Central memory CD4-positive, alpha-beta T cell (primary cell): ENCODE measurements at places on chromosomes 2 and 18.
A peak's percentile ranks its signal among the peaks of the same experiment; 100 is the strongest.

- DNase-seq, result no peak
Observed at GRCh38 chr2:39737661-39738060, 41.4 kb downstream of the THUMPD2 start.

DNA sequence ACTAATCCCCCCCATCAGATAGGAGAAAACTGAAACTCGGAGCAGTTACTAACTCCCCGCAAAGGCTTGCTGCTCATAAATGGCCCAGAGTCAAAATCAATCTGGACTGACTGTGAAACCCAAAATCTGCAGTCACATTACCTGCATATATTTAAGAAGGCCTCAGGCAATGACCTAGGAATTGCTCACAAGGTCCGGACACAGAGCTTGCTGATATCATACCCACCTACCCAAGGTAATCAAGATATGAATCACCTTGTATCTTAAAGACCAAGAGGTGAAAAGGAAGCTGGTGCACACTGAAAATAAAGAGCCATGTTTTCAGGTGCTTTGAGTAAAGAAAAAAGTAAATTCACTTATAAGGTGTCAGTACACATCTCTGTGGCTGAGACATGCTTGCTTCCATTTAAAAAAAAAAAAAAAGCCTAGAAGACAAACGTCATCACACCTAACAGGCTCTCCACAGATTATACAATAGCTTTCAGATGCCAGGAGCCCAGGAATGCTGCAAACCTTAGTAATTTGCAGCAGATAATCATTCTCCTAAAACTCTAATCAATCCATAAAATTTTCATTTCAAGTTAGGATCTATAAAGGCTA is 195.4 kb downstream of the ZEB2 start:
- DNase-seq, result peak; percentile 13

- DNase-seq, result no peak
Observed at GRCh38 chr2:98583816-98584618, 24.3 kb downstream of the COA5 start.

- DNase-seq, result no peak
Observed at GRCh38 chr2:25957743-25958142, 24.6 kb downstream of the KIF3C start.

GRCh38 chr2:227340106-227340505 is 15.1 kb downstream of the MFF start:
- no peak for DNase-seq

- DNase-seq, result no peak
Observed at GRCh38 chr2:187482796-187483195, 34.7 kb upstream of the CALCRL start.

- no peak for DNase-seq
Observed at GRCh38 chr2:125070726-125071505, 1045.8 kb downstream of the CNTNAP5 start.

GRCh38 chr2:66478299-66478698 is 43.4 kb downstream of the MEIS1 start:
- no peak for DNase-seq

DNA sequence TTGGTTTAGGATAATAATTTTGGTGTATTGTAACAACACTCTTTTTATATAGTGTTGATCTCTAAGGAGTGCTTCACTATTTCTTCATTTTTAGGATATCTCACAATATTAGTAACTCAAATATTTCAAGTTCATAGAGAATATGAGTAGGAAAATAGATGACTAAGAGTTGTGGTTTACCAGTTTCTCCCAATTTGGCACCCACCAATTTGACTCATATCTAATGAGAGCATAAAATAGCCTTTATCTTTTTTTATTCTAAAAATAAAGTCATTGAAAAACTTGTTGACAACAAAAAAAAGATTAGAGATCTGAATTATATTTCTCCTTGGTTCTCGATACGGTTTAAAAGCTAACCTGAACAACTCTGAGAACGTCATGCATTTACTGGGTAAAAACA is 204.0 kb downstream of the PARD3B start:
- DNase-seq, result no peak

GRCh38 chr18:76943542-76944339 is 121.4 kb downstream of the ZNF236 start:
- DNase-seq, result no peak

- no peak for DNase-seq
Observed at GRCh38 chr2:147482111-147482895, 362.5 kb upstream of the ACVR2A start.

GRCh38 chr18:58586886-58587285 is 42.0 kb downstream of the ALPK2 start:
- DNase-seq, result no peak

- no peak for DNase-seq
Observed at GRCh38 chr2:46050489-46050888, 246.7 kb upstream of the EPAS1 start.

- DNase-seq, result no peak
Observed at GRCh38 chr2:134393075-134393461, 139.2 kb downstream of the MGAT5 start.

DNA sequence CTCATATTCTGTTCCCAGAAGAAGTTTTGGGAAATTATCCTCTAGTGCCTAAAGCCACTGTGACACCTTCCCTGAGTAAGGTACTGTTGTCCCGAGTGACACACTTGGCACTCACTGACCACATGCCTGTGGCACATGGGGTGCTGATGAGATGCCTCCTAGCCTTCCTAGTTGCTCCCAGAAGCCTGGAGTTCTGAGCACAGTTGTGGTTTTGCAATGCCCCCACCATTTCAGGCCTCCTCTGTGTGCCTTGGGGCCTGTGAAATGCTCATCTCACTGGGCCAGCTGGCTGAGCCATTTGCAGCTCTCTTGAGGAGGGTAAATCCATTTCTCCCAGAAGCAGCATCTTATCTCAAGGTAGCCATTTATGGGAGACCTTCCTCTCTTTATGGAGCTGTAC is 91.8 kb downstream of the DGKD start:
- no peak for DNase-seq

DNA sequence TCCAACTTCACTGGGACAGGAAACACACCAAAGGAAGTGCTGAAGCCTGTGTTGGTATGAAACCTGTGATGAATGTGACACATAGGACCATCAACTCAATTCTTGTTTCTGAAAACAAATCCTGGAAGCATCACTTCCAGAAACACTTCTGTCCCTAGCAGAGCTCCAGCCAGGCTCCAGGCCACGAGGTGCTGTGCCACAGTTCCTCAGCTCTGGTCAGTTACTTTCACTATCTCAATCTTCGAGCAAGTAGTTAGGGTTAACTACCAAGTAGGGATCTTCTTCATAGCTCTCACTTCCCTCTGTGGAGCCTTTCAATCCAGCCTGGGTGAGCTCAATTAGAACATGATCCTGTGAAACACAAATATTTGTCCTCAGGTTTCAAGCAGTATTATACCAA is 3.6 kb upstream of the LCT start:
- no peak for DNase-seq

- DNase-seq, result no peak
Observed at GRCh38 chr2:28035816-28036215, 145.3 kb downstream of the BABAM2 start.

DNA sequence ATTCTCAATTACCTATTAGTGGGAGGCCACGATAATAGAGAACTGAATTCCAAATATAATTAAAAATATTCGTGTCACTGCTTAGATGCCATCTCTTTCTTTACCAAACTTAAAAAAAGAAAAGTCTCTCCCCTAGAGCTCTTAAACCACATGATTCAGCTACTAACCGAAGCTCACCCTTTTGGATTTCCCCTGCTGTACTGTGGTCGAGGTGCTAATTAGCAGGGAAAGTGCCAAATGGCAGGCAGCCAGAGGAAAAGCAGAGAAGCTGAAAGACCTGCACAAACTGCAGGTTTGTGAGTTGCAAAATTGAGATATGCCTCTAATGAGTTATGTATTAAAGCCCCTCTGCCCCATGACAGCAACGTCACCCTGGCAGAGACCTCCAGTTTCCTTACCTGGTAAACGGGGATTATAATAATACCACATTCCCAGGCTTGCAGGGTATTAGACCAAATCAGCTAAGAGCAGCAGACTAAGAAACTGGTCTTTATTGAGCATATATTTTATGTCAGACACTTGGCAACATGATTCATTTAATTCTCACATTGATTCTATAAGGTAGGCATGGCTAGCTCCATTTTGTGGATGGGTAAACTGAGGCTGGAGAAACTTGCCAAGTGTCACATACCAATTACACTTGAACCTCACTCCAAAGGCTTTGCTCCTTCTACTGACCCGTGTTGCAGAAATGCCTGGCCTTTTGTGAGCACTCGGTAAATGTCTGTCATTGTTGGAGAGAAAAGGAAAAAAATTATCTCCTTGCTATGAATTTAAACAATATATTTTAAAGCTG is 259.7 kb downstream of the LPIN1 start:
- DNase-seq, result peak; percentile 82

DNA sequence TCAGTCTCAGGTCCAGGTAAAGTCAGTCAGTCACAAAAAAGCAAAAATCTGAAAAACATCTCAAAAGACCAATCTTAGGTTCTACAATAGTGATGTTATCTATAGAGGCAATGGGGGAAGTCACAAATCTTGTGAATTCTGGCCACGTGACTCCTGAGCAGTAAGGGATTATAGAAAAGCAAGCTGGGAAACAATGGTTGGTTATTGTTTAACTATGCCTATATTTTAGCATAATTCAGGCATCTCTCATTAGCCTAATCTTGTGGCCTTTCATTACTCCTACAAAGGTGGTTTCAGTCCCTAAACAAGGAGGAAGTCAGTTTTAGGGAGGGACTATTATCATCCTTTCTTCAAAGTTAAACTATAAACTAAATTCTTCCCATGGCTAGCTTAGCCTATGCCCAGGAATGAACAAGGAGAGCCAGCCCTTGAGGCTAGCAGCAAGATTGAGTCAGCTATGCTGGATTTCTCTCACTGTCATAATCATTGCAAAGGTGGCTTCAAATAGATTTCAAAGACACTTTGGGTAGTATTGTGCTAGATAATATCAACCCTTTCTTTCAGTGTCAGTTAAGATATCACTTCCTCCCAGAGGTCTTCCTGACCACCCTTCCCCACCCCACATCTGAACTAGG is 56.4 kb upstream of the ITGA6 start:
- no peak for DNase-seq

GRCh38 chr2:38892819-38893218 is 3.1 kb downstream of the ARHGEF33 start:
- DNase-seq, result no peak

- no peak for DNase-seq
Observed at GRCh38 chr2:128282976-128283810, 35.5 kb downstream of the HS6ST1 start.

DNA sequence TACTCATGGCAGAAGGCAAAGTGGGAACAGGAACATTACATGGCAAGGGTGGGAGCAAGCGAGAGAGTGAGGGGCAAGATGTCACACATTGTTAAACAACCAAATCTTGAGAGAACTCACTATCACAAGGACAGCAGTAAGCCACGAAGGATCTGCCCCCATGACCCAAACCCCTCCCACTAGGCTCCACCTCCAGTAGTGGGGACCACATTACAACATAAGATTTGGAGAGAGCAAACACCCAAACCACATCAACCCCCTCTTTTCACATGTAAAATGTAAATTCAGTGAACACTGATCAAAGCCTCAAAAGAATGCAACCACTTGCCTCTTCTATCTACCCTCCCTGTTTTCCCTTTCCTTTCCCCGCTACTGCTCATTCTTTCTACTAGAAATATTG is 43.6 kb upstream of the TNP1 start:
- no peak for DNase-seq

DNA sequence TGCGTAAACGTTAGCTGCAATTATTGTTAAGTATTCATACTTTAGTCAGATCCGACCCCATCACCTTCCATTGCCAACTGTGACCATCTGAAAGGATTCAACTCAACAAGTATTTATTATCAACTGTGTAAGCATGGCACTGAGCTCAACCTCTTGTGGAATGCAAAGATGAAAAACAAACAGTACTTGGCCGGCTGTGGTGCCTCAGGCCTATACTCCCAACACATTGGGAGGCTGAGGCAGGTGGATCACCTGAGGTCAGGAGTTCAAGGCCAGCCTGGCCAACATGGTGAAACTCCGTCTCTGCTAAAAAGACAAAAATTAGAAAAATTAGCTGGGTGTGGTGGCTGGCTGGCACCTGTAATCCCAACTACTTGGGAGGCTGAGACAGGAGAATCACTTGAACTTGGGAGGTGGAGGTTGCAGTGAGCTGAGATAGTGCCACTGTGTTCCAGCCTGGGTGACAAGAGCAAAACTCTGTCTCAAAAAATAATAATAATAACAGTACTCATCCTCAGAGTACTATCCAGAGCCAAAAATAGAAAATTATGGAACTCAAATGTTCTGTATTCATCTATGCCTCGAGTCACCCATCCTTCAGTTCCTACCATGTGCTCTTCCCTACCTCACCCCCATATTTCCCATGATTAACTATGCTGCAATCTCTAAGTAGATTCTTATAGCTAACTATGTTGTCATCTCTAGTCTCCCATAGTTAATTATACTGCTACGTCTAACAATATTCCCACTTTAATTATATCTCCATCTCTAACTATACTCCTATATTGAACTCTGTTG is 8.6 kb upstream of the MREG start:
- DNase-seq, result no peak

DNA sequence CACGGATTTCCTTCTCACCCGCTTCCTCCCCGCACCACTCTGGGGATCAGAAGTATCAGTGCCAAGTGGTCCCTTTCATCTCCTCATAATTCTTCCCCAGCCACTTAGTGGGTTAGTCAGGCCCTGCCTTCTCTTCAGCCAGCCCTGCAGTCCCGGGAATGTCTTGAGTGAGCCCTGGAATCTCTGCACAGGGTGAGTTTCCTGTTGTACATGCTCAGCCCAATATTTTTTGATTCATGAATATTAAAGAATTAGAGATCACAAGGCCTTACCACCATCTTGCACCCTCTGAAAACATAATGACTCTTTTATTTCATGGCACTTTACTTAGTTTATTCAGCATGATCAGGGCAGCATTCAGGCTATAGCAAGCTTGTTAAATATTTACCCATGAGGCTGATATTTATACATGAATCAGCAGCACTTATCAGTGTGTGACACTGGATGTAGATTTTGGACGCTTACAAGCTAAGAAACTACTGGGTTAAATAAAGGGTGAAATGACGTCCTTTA is 159.4 kb upstream of the FOSL2 start:
- DNase-seq, result no peak

- DNase-seq, result no peak
Observed at GRCh38 chr2:189798312-189799029, 14.2 kb downstream of the PMS1 start.

- no peak for DNase-seq
Observed at GRCh38 chr2:236607471-236608187, 38.0 kb downstream of the ACKR3 start.

DNA sequence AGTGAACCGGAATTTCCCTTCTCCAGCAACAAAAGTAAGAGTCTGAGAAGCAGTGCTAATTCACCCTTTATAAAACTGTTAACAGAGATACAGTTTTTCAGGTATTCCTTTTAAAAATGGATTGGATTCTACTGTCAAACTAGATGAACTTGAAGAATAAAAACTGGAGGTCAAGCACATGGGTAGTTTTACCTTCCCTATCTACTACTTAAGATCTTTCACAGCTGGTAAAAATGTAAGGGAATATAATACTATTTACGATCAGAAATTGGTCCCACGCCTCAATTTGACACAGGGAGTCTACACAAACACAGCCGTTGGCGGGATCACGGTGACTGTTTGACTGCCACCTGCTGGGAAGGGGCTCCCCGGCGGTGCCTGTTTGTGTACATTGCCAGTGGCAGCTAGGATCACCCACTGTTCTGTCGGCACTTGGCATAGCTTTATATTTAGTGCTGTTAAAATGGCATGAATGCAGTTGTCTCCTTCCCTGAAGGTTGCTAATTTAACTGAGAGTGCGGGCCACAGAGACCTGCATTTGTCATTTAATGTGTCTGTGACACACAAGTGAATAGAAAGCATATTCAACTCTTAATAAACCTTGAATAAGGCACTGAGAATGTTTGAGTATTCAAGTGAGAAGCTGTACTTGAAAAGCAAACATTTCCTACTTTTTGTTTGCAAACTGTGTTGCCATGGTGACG is 59.5 kb downstream of the ABCG8 start:
- no peak for DNase-seq
